ENCODE measurements at places on chromosomes 3 and 15.

DNA sequence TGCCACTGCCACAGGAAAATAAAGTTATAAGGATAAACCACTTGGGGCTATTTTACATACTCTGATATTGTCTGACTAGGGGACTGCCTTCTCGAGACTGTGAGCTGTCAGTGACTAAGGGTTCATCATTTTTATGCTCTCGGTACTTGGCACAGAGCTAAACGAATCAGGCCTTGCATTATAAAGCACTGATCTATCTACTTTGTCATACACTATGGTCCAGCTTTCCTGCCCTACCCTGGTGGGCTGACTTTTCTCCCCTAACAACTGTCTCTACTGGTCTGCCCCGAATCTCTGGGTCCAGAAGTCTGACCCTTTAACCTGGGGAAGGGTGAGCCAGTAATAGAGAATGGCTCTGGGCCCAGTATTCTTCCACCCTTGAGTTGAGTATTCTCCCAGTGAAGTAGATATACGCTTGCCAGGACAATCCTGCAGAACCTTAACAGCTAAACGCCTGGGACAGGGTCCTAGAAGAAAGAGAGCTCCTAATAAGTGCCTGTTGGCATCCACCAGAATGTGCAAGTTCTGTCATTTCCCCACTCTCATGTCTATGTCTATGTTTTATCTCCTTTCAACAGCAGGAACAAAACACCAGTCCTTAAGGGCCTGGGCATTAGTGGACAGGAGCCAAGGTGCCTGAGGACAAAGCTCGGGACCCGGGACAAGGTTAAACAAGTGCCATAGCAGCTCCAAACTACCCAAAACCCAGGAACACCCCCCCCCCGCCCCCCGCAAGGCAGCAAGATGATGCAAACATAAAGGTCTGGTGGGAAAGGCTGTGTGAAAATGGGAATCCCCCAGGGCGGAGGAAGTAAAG, 1.2 kb downstream of the LARP6 start:
- H3K4me1 ChIP-seq = peaks cover 4% of the 10 kb centered on the region
- DNase-seq = no peak
- no peaks in the 10 kb centered on the region for H3K36me3 ChIP-seq
- no peak overlapping the region for H3K27ac ChIP-seq

DNA sequence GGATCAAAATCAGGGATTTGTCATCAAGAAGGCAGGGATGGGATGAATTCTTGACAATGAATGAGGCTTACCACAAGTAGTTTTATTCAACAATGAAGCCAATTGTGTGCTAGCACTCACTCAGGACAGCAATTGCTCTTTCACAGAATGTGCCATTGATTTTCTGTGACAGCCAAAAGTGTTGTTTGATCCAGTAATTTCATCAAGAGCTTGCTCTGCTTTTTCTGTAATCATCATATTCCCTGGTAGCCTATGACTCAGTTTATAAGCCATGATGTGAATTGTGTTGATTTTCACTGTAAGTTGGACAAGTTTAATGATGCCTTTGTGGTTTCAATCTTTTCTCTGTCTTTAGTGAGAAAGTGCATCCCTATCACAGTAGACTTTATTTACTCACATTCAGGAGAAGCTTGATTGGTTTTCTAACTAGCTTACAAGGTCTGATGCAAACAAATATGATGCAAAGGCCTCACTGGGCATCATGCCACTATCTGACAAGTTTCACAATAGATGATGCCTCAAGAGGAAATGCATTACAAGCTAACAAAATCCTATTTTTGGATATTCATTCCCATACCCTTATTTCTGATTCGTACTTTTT, 13.6 kb upstream of the CSRNP1 start:
- peaks cover 10% of the 10 kb centered on the region for H3K4me1 ChIP-seq
- peaks cover 14% of the 10 kb centered on the region for H3K27me3 ChIP-seq
- H3K36me3 ChIP-seq = no peaks in the 10 kb centered on the region
- no peak overlapping the region for H3K4me3 ChIP-seq
- DNase-seq = no peak
- H3K27ac ChIP-seq = no peak overlapping the region

DNA sequence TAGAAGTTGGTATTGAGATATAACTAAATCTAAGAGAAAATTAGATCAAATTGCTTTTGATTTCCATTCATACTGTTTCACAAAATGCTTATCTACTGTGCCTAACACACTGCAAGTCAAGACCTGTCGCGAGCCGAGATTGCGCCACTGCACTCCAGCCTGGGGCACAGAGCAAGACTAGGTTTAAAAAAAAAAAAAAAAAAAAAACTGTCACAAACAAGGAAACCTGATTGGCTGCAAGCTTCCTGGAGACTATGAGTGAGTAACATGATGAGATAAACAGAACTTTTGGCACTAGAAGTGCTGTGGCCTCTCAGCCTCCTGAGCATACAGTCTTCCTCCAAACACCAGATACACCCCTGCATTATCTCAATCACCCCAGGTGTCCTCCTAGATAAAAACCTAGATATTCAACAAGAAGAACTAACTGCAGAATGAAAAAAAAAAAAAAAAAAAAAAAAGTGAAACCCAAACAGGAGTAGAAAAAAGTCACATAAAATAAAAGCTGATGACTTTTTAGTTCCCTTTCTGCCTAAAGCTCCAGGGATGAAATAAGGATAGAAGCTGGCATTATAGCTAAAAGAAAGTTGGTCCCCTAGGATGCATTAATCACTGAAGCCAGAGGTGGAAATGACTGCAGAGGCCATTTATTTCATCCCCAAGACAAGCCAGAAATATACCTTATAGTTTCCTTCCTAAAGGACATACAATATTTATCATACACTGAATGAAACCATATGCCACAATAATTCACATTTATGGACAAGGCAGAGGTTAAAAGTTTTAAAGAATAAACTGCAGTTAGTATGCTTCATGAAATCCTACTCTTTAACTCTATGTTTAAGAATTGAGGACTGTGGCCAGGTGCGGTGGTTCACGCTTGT, 82.4 kb downstream of the P3H2 start:
- H3K4me1 ChIP-seq = no peaks in the 10 kb centered on the region
- no peaks in the 10 kb centered on the region for H3K36me3 ChIP-seq
- H3K27ac ChIP-seq = no peak overlapping the region
- no peak overlapping the region for H3K4me3 ChIP-seq

DNA sequence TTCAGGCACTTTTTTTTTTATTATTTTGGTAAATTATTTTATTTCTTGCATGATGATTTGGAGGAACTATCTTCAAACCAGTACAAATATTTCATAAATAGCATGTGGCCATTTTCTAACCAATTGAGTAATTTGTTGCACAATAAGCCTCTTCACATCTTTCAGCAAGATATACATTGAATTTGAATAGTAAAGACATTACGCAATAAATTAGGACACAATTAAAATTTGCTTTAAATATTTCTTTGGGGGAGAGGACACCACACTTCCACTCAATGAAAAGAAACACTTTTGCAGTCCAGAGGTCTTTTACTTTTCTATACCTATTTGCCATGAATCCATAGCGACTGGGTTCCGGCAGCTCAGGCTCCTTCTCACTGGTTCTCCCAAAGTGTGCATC, 762.6 kb upstream of the GOLIM4 start:
- no peaks in the 10 kb centered on the region for H3K36me3 ChIP-seq
- no peak overlapping the region for H3K27ac ChIP-seq
- DNase-seq = no peak
- no peaks in the 10 kb centered on the region for H3K27me3 ChIP-seq

GRCh38 chr3:8489278-8489792, 12.3 kb upstream of the LMCD1 start:
- H3K4me3 ChIP-seq = no peak overlapping the region
- no peaks in the 10 kb centered on the region for H3K4me1 ChIP-seq
- no peaks in the 10 kb centered on the region for H3K36me3 ChIP-seq
- DNase-seq = no peak
- no peaks in the 10 kb centered on the region for H3K27me3 ChIP-seq

DNA sequence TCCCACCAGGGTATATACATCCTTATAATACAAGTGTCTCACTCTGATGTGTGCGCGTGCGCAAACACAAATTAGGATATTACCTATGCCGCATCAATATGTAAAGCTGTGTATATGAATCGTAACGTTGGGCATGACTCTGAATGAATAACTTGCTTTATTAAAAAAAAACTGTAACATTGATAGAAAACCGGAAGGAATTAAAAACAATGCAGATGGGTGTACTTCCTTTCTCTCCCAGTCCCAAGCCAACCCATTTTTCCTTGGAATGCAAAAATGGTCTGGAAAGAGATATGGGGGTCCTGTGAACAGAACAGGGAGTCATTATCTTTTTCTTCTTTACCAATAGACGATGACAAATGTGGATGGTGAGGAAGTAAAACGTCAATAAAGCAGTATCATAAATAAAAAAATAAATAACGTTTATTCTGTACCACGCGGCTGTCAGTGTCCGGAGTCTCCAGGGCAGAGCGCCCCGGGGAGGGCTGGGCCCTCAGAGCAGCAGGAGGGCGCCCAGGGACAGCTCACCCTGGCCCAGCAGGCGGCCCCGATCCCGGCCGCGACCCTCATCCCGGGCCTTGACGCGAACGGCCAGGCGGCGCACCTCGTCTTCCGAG, 1.6 kb downstream of the C2CD4B start:
- no peak overlapping the region for H3K27ac ChIP-seq
- DNase-seq = no peak
- H3K36me3 ChIP-seq = no peaks in the 10 kb centered on the region
- peaks cover 13% of the 10 kb centered on the region for H3K4me1 ChIP-seq

- peaks cover 94% of the 10 kb centered on the region for H3K27me3 ChIP-seq
- H3K36me3 ChIP-seq = peaks cover 12% of the 10 kb centered on the region
- peaks cover 32% of the 10 kb centered on the region for H3K4me1 ChIP-seq
- H3K4me3 ChIP-seq = peak overlapping the region; percentile 15
- DNase-seq = no peak
- peak overlapping the region; percentile 69 for H3K27ac ChIP-seq
Observed at GRCh38 chr15:37097144-37097919, 3.0 kb downstream of the MEIS2 start.

DNA sequence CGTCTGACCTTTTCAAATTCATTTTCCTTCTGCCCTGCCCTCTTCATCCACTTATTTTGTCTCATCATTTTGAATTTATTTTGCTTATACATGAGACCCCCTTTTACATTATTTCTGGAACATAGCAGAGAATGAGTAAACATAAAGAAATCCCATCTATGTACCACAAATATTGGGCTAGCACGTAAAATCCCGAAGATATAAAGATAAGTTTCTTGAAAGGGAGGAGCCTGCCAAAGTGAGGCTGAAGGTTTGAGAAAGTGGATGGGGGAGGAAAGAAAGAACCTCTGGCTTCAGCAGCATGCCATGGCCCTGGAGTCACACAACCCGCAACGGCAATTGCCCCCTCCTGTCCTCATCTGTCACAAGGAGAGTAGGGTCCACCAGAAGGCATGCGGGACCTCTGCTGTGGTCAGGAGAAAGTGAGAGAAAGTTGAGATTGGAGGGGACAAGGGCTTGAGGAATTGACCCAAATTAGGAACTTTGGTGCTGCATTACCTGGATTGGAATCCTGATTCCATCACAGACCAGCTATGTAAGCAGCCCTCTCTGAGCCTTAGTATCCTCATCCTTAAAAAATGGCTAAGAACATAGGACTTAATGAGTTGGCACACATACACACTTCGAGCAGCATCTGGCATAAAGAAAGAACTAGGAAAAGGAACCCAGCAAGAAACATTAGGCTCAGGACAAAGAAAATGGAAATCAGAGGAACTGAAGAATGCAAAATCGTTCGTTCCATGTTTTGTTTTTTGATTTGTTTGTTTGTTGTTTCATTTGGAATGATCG, 53.7 kb upstream of the GYG1 start:
- no peaks in the 10 kb centered on the region for H3K4me1 ChIP-seq
- DNase-seq = no peak
- no peaks in the 10 kb centered on the region for H3K36me3 ChIP-seq
- no peak overlapping the region for H3K4me3 ChIP-seq
- no peak overlapping the region for H3K27ac ChIP-seq

GRCh38 chr3:114649331-114649730, 355.5 kb downstream of the TIGIT start:
- no peak for DNase-seq
- H3K4me1 ChIP-seq = no peaks in the 10 kb centered on the region
- no peaks in the 10 kb centered on the region for H3K27me3 ChIP-seq

DNA sequence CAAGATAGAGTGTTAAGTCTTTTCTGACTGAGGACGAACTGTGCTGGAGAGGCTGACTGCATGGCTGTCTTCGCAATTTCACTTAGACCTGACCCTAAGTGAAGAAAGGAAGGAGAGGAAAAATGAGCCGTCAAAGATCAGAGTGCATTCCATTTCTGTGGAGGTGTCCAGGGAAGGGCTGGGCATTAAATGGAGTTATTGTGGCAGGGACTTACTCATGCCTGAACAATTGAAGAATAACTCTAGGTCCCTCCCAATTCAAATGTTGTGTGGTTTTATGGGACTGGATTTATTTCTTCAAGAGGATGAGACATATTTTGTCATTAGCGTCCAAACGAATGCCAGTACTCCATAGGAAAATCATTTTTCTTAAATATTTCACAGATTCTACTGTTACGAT, 187.3 kb upstream of the CFAP20DC start:
- no peak overlapping the region for H3K4me3 ChIP-seq
- H3K36me3 ChIP-seq = no peaks in the 10 kb centered on the region
- no peak overlapping the region for H3K27ac ChIP-seq
- no peaks in the 10 kb centered on the region for H3K27me3 ChIP-seq

- H3K27ac ChIP-seq = no peak overlapping the region
- H3K36me3 ChIP-seq = no peaks in the 10 kb centered on the region
- peaks cover 8% of the 10 kb centered on the region for H3K27me3 ChIP-seq
- DNase-seq = no peak
- H3K4me1 ChIP-seq = no peaks in the 10 kb centered on the region
Observed at GRCh38 chr15:68638953-68639515, 60.2 kb downstream of the CORO2B start.

- H3K4me3 ChIP-seq = peak overlapping the region; percentile 94
- H3K27ac ChIP-seq = peak overlapping the region; percentile 96
- H3K4me1 ChIP-seq = peaks cover 51% of the 10 kb centered on the region
- H3K27me3 ChIP-seq = no peaks in the 10 kb centered on the region
Observed at GRCh38 chr15:29268706-29269484, 727 bp downstream of the NSMCE3 start.

- H3K27me3 ChIP-seq = no peaks in the 10 kb centered on the region
- H3K27ac ChIP-seq = peak overlapping the region; percentile 93
- H3K4me3 ChIP-seq = peak overlapping the region; percentile 5
- DNase-seq = peak; percentile 37
- H3K36me3 ChIP-seq = peaks cover 53% of the 10 kb centered on the region
- H3K4me1 ChIP-seq = peaks cover 94% of the 10 kb centered on the region
Observed at GRCh38 chr15:78047761-78048627, 29.5 kb downstream of the TBC1D2B start.

DNA sequence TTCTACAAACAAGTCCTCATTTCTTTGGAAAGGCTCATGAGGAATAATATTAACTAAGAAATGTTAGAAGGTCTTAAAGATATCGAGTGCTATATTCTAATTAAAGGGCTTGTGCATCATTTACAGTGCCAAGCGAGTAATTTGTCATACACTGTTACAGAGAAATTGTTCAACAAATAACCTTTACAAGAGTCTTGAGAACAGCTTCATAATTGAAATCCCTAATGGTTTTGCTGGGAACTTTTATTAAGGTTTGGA, 209.5 kb downstream of the MECOM start:
- no peaks in the 10 kb centered on the region for H3K4me1 ChIP-seq
- no peak overlapping the region for H3K27ac ChIP-seq
- H3K4me3 ChIP-seq = no peak overlapping the region
- DNase-seq = no peak
- H3K36me3 ChIP-seq = no peaks in the 10 kb centered on the region
